Stimulated activated CD8-positive, alpha-beta memory T cell treated with anti-CD3 and anti-CD28 coated beads, Interleukin-7, amount 100 ng/mL, for 1 hour (primary cell): ENCODE measurements at places on chromosomes 1 and 21.

DNA sequence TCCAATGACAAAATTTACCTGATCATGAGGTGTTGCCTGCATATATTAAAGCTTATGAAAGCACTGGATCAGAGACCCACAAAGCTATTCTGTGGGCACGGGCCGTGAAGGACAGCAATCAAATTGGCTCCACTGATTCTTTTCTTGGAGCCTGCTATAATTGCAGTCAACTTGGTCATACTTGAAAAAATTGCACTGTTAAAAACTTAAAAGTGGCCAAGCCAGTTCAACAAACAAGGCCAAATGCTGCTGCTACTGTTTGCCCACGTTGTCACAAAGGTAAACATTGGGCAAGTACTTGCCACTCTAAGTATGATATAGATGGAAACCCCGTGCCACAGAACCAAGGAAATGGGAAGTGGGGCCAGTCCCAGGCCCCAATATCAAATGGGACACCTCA lies 37.8 kb downstream of the CYP4A11 start:
- DNase-seq, result no peak

DNA sequence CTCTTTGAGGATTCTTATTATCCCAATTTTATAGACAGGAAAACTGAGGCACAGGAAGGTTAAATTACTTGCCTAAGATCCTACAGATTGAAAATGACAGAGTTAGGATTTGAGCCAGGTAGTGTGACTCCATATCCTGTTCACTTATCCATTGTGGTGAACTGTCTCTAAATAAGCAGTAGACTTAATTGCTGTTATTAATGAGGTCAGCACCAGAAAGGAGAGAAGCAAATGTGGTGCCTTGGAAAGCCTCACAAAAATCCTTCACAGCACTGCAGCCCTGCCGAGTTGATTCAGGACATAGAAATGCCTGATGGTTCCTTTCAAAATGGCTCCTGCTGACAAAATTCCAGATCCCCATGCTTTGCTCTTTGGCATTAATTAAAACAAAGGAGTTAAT lies 193.3 kb upstream of the BEND5 start:
- DNase-seq, result no peak

GRCh38 chr1:170660871-170661645 lies 2.9 kb upstream of the PRRX1 start:
- DNase-seq, result no peak

DNA sequence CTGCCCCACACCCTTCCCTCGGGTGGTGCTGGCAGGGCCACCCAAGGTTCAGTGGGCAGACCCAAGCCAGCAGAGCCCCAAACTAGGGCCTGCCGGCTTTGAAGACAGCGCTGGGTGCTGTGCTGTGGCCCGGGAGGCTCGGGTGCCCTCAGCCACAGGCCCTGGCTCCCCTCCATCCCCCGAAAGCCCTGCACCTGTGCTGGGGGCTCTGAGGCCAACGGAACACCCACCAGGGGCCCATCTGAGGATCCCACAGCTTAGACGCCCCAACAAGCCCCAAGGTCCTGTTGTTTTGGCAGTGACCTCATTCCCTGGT lies 8.6 kb downstream of the ITGB2 start:
- DNase-seq, result no peak

DNA sequence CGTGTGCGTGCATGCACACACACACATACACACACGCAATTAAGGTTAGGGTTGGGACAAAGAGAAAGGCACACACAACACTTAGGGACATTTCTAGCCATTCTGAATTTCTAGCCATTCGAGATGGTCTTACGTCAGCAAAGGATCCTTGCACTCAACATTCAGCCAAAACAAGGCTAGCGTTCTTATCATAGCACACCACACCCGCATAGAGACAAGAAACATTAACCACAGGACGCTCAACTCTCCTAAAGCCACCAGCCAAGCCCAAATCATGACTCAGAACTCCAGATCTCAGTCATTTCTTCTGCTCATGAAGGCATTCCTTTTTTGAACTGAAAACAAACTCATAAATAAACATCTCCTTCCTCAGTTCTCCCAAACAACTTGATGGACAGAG lies 106.8 kb downstream of the LMO4 start:
- DNase-seq, result no peak

DNA sequence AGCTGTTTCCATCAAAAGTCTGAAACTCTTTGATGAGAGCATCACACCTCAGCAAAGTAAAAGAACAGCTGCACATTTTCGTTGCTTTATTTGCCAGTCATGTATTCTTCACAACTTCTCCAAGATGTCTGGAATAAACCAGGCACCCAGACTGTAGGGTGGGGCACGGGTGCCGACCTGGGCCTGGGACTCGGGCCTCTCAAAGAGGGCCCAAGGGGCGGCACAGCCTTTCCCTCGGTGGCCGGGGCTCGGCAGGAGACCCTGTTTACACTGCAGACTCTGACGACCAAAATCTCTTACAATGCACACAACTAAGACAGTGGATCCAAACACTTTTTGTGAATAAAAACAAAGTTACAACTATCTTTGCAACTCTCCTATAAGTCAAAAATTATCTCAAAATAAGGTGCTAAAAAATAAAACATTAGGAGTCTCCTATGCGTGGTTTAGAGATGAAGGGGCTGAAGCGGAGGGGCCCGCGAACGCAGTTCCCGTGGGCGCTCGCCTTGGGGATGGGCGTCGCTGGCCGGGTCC lies 696 bp downstream of the LSS start:
- DNase-seq, result no peak

- no peak for DNase-seq
These were observed 40.7 kb downstream of the TRAPPC10 start for GRCh38 chr21:44052830-44053226.

DNA sequence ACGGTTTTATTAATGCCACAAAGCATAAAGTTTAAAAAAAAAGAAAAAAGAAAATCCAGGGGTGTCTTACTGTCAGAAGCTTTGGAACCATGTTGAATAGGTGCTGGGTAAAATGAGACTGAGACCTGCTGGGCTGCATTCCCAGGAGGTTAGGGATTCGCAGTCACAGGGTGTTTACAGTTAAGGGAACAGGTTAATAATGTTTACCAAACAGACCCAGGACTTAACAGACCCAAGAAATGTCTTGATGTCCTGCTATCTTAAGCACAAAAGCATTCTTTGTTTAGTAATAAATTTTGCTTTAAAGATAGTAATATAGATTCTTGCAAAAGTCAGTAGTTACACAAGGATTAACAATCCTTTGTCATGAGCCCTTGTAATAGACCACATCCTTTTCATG lies 54.7 kb downstream of the OLFML3 start:
- DNase-seq, result no peak

- DNase-seq, result no peak
These were observed 1.5 kb downstream of the KIRREL1 start for GRCh38 chr1:157994704-157995582.

- DNase-seq, result no peak
These were observed 16.4 kb upstream of the SEMA4A start for GRCh38 chr1:156136970-156137483.

- no peak for DNase-seq
These were observed 28.8 kb downstream of the CD101 start for GRCh38 chr1:117030271-117030877.

DNA sequence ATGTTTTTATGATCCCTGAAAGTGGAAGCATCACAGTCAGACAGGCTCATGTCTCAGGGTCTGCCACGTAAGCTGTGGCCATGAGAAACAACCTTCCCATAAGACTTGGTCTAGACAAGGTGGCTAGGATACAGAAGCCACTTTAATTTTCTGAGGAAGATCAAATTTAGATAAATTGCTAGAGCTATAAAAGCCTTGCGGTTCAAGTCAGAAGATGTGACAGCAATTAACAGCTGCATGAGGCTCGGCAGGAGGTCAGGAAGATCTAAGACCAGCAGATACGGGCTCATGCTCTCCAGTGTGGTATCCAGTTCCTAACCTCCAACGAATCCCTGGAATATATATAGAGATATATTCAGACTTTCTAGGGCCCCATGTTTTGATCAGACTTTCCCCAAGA lies 577.1 kb downstream of the PLPP3 start:
- no peak for DNase-seq

GRCh38 chr21:44047996-44048560 lies 36.0 kb downstream of the TRAPPC10 start:
- DNase-seq, result no peak

GRCh38 chr1:219492717-219493116 lies 120.2 kb downstream of the ZC3H11B start:
- DNase-seq, result no peak

GRCh38 chr21:46253610-46254124 lies 25.1 kb upstream of the LSS start:
- no peak for DNase-seq

DNA sequence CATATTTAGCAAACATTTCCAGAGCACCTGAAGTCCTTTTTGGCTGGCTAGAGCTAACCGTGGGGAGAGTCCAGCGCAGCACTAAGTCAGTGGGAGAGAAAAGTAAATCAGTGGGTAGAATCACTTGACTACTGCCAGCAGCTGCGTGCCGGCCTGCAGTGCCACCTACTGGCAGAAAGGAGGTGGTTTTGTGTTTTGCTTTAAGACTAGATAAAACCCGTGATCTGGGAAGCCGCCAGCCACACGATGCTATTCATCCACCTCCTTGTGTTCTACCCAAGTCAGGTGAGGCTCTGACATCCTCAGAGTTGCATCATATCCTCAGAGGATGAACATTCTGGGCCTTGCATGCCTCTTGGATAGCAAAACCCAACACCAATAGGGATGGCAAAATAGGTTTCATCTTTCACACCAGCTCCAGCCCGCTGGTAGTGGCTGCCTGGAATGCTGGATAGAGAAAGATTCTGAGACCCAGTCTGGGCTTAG lies 14.1 kb upstream of the HEYL start:
- DNase-seq, result peak; percentile 61

DNA sequence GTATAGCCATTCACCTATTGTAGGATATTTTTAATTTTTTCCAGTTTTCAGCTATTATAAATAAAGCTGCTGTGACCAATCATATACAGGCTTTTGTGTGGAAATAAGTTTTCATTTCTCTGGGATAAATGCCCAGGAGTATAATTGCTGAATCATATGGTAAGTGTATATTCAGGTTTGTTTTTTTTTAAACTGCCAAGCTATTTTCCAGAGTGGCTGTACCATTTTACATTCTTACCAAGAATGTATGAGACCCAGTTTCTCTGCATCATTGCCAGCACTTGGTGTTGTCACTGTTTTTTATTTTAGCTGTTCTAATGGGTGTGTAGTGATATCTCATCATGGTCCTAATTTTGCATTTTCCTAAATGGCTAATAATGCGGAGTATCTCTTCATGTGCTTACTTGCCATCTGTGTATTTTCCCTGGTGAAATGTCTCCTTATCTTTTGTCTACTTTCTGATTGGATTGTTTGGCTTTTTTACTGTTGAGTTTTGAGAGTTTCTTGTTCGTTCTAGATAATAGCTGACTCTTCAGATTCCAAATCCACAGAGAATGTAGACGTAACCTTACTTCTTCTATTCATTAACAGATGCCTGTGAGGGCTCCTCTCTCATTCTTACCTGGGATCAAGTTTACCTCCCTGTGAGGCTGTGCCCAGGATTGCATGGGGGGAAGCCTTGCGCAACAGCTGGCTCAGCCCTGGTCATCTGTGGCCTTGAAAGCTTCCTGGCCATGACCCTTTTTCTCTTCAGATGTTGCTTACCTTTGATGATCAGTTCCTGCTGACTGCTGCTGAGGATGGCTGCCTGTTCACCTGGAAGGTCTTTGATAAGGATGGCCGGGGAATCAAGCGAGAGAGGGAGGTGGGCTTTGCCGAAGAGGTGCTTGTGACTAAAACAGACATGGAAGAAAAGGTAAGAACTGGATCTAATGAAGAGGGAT lies 42.6 kb downstream of the CFAP57 start:
- no peak for DNase-seq

- no peak for DNase-seq
These were observed 9.0 kb upstream of the IFNGR2 start for GRCh38 chr21:33394260-33394659.

DNA sequence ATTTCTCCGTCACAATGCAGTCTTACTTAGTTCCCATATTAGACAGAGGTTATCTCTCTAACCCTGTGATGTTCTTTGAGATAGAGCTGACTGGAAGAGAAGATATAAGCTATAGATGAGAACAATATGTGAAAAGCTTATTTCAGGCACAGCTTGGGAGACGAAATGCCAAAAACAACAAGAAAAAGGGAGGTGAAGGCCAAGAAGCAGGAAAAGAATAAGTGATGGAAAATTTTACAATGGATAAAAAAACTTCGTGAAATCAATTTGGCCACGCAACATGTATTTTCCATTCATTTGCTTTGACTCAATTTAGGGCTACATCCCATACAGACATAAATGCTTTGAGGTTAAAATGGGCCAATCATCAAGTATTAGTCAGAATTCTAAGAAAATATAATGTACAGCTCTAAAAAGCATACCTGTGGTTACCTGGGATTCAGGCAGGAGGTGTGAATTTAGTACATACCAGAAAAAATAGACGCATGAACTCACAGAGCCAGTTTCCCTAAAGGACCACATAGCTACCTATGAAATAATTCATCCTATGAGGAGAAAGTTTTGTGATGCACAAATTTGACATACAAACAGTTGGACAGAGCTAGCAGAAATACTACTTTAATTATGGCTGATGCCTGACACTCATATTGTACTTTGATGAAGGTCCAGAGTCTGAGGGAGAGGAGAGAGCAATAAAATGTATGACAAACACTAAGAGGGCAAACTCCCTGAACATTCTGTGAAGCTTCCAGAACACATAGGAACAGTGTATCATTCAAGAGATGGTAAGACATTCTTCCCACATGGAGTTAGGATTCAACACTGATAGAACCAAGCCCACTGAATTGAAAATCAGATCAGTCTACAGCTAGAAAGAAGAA lies 12.1 kb downstream of the RGS1 start:
- no peak for DNase-seq
